HL-60 (cell line): ENCODE measurements at places on chromosomes 4 and X.

DNA sequence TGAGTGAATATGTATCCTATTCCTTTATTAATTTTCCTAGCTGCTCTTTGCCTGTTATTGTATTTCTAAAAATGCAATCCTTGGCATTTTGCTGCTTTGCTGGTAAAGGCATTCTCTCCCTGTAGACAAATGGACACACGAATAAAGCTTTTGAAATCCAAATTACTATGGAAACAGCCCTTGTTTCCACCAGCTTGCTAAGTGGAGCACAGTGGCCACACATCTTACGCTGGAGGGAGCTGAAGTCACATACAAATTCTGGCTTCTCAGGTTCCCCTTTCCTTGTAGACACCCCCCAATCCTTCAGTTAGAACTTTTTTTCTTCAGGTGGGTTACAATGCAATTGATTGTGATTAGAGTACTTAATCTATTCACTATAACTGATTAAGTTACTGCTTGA lies 66.2 kb downstream of the AGA start:
- DNase-seq = no peak

- no peak for DNase-seq
Observed at GRCh38 chr4:149708513-149709130, 107.0 kb downstream of the IQCM start.

DNA sequence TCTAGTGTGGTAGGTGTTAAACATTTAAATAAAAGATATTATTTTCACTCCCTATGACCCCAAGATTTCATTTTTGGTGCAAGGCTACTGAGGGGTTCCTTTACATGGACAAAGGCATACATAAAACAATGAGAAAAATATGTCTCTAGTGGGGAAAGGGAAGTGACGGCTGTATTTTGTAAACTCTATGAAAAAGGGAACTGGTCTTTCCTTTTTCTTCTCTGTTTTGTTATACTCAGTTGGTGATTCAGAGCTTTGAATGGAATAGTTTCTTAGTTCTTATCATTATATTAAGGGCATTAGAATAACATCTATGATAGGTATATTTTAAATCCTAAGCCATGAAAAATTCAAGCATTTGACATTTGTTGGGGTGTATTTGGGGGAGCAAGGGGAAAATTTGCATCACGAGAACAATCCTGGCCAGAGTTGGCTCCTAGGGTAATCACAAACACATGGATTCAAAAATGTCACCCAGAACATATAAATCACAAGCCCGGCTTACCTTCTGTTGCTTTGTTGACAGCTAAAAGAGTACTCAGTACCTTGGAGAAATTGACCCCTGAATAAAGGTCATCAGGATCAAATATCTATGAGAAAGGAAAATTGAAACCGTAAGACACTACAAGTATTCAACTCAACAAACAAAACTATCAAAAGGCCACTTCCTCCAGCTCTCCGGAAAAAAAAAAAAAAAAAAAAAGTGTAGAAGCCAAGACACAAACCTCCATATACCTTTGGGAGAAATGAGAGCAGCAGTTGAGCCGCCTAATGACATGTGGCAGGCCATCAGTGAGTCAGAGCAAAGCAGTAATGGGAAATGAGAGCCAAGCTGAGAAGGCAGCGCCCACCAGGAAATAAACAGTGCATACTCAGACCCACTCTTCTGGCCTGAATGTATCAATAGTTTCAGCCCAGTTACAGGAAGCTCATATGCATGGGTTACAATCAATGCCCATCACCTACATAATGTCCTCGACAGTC lies 33.4 kb downstream of the ARHGEF6 start:
- no peak for DNase-seq

DNA sequence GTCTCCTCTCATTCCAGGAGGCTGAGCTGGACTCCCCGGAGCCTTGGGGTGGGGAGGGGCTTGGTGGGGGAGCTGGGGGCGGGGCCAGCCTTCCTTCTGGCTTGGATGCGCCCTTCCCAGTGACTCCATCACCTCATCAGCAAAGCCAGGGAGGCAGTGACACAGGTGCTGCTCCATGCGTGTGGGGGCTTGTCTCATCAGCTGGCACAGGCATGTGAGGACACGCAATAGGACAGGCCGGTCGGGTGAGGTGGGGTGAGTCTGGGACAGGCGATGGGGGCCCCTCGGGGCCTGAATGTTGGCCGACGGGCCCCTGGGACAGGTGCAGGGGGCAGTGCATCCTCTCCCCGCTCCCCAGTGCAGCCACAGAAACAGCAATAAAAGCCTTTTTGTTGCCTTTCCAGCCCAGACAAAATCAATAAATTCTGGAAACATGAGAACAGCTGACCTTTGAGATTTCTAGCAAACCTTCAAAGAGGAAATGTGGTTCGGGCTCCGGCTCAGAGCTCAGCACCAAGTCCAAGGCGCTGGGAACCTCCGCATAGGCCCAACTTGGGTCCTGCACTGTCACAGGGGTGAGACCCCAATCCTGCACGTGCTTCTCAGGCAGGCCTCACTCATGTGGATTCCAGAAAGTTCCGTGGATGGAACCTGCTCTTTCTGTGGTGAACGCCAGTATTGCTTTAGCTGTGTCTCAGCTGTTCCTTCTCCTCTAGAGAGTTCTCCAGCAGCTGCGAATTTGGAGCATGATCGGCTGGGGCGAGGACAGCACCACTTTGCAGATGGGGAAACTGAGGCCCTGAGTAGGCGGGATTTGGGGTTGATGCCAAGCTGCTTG lies 18.5 kb downstream of the ADRA2C start:
- DNase-seq = no peak

DNA sequence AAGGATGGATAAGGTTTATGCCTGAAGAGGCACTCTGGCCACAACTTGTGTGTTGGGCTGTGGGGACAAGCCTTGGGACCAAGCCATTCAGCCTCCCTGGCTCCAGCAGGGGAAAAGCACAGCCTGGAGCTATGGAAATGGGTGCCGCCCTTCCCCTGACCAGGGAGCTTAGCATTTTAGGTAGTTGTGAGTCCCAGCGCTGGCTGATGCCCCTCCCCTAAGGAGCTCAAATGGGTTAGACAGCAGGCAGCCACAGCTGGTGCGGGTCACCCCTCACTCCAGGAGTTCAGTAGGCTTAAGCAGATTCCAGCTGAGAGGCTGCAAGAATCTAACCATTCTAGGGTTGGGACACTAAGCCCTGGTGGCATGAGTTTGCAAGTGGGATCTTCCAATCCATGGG lies 172.9 kb downstream of the KCNIP4 start:
- DNase-seq = no peak

- DNase-seq = no peak
Observed at GRCh38 chr4:13432453-13432852, 51.7 kb downstream of the RAB28 start.

- peak; percentile 56 for DNase-seq
Observed at GRCh38 chr4:77104791-77105540, 29.2 kb upstream of the CCNI start.

DNA sequence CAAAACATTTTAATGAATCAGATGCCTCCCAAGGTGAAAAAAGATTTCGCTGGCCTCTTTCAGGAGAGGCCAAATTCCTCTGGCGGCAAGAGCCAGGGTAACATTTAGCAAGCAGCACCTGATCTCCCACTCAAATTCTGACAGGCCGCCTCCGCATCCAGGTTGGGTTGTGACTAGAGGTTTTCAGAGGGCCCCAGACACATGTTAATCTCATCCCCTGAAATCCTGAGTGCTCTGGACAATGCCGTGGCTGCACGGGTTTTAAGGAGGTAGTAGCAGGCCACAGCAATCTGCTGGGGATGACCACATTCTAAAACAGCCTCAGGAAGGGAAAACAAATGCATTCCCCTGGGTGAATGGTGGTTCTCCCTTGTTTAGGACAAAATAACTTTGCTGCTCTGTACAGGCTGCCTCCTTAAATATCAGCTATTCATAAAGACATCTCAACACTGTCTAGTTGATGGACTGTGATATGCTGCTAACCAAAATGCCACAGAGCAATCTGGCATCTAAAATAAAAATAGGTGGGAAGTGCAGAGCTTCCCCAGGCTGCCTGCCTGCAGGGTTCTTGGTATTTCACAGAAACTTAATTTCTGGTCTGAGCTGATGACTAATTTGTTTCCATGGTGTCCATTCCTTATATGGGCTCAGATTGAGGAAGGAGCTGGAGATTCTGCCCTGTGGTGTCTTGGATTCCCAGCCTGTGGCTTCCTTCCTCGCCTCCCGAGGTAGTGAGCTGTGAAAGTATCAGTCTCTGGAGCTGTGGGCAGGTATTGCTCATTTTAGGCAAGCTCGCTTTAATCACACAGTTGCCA lies 202.0 kb downstream of the DCLK2 start:
- peak; percentile 33 for DNase-seq

- DNase-seq = no peak
Observed at GRCh38 chr4:129264008-129264657, 168.2 kb downstream of the C4orf33 start.

GRCh38 chr4:3193531-3194203 lies 55.3 kb upstream of the MSANTD1 start:
- no peak for DNase-seq

DNA sequence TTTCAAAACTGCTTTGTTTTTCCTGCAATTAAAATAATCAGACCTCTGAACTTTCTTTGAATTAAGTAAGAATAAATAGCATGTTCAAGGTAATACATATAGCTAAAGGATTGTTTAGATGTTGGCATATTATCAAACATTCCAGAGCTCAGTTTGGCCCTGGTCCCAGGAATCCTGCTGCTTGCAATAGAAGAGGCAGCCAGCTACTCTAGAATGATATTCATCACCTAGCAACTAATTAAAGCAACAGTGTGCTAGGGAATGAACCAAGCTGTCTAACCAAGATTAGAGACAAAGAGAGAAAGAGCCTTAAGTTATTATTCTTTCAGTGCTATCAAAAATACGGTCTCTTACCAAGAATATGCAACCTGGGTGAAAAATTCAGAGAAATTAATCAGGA lies 460.9 kb downstream of the GABRG1 start:
- no peak for DNase-seq

- DNase-seq = no peak
Observed at GRCh38 chr4:89889289-89889688, 5.4 kb upstream of the MMRN1 start.

DNA sequence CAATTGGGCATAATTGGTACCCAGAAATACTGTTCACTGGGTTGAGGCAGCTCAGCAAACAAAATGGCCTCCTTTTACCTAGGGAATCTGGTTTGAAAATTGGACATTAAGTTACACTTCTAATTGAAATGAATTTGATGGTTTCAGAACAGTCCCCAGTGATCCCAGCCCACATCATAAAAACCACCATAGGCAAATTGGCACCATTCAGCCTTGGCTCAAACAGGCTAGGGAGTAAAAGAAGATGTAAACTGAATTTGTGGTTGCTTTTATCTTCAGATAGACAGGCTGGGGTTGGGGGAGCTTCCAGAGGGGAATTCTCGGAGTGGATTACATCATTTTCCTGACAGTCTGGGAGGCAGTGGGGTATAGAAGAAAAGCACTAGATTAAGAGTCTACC lies 576.5 kb downstream of the MID1IP1 start:
- no peak for DNase-seq

DNA sequence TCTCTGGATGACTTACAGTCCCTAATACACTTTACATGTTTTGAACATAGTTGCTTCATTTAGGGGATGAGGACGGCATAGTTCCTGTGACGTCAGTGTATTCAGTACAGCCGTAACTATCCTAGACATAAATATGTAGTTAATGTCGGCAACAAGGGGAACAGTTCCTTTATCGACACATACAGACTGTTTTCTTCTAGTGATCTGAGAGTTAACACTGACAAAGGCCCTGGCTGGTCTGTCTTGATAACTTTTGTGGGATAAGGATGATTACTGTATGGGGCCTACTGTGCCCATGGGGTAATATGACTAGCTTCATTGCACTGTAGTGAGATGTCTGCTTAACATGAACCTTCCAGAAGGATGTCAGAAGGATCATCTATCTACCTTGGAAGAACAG lies 131.2 kb downstream of the ZNF518B start:
- DNase-seq = no peak

GRCh38 chr4:82293304-82293703 lies 80.5 kb downstream of the HNRNPD start:
- peak; percentile 65 for DNase-seq

DNA sequence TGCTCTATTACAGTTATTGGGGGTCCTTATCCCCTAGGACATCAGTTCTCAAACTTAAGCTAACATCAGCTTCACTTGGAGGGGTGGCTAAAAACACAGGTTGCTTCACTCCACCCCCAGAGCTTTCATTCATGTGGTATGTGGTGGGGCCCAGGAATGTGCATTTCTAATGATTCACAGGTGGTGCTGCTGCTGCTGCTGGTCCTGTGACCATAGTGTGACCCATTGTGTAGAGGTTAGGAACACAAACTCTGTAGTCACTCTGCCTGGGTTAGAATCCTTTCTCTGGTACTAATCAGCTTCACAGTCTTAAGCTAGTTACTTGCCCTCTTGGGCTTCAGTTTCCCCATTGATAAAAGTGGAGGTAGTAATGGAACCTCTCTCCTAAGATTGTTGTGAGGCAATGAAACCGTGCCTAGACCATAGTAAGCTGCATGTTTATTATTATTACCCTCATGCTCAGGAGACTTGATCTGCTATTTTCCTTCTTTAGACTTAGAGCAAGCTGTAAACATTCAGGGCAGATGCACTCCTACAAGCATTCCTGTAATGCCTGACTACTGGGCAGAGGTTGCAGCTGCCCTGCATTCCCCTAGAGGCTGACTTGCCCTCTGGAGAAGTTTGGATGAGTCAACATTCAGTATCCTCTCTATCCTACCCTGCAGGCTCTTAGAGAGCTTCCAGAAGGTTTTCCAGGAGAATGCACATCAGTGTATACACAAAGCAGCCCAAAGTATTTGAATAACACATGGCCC lies 94.1 kb upstream of the ACSL4 start:
- DNase-seq = no peak

GRCh38 chrX:15761564-15762191 lies 23.6 kb downstream of the CA5B start:
- DNase-seq = no peak

DNA sequence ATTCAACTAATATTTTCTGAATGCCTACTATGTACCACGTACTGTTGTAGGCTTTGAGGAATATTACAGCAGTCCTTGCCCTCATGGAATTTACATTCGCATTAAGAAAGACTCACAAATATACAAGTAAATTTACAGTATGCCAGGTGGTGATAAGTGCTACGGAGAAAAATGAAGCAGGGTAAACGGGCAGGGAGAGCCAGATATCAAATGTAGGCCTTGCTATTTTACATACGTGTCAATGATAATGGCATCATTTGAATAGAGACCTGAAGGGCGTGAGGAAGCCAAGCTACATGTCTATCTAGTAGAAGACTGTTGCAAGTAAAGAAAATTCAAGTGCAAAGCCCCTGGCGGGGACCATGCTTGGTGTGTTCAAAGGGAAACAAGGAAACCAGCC lies 65.2 kb downstream of the AMMECR1 start:
- no peak for DNase-seq

- DNase-seq = no peak
Observed at GRCh38 chr4:54677853-54678650, 20.3 kb downstream of the KIT start.
